Renal cortical epithelial cell (primary cell): ENCODE measurements at places on chromosomes 12 and 14. TPM values are rescaled to one million over a fixed set of nuclear protein-coding genes. Genes with fewer than 3 reads are reported as not detected.

CCDC177 gene
- total RNA-seq: not detected in 2 replicates

DNA sequence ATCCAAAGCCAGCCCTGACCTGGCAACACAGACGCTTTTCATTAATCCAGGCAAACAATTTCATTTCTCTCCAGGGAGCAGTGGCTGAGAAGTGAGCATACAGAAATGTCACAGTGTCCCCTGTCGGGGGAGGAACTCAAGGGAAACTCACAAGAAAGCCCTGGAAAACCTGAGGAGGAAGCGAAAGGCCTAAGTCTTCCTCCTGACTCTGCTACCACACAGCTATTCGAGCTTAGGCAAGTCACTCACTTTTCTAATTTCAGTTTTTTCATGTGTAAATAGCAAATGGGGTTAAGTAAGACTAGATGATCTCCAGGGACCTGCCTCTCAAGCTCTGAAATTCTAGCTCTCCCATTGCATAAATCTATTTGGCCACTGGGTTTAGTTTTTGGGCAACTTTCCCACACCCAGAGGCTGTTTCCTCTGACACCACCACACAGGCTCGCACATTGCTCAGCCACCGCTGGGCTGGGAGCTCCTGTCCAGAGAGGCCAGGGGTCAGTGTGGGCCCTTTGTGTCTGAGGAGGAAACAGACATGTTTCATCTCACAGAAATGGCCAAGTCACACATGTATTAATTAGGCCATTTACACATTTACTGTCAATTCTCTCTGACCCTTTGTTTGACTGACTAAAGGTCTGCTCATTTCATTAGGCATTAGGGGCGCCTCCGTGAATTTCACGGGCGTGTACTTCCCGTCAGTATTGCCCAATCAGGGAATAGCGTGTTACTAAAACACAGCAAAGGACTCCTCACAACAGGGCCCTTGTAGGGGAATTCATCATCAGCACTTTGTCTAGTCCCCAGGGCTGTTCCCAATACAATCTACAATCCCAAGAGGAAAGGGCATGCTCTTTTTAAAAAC, 9.8 kb upstream of the PNMA1 start:
- DNase-seq: peak; percentile 91

FGF6 gene
- total RNA-seq: not detected in 2 replicates

DNA sequence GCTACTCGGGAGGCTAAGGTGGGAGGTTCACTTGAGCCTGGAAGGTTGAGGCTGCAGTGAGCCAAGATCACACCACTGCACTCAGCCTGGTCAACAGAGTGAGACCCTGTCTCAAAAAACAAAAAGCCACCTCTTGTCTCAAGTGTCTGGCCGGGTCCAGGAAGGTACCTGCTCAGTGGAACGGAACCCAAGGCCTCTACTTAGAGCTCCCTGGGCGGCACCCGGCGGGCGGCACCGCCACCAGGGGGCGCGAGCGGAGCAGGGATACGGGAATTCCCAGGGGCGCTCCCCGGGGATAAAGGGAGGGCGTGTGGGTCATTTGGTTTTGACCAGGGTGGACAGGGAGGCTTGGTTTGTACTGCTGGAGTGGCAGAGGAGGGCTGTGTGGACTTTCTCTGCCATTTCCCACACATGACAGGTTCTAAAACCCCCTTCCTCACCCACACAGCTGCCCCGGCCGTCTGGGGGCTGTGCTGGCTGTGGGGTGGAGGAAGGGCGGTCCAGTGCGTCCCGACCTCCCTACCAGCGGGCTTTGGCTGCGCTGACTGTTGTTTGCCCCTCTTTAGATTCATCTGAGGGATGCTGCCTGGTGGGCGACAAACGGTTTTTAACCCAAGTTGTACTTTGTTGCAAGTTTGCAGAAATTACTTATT, 91.4 kb downstream of the SETD3 start:
- DNase-seq: peak; percentile 7

- no peak for DNase-seq
Observed at GRCh38 chr14:76134231-76134630, 17.5 kb upstream of the GPATCH2L start.
